ENCODE measurements at places on chromosomes 5 and 9. TPM values are rescaled to one million over a fixed set of nuclear protein-coding genes. Genes with fewer than 3 reads are reported as not detected.

The RAB14 gene
- total RNA-seq, result 58.7 TPM

The TRIM14 gene
- total RNA-seq, result 10.0 TPM

The MYORG gene
- total RNA-seq, result 30.0 TPM

The FAM169A gene
- total RNA-seq, result 13.7 TPM

The HRH2 gene
- 2.5 TPM for total RNA-seq

The SLC36A3 gene
- not detected for total RNA-seq

The PCDHGB7 gene
- total RNA-seq, result 6.9 TPM

The ABLIM3 gene
- total RNA-seq, result 7.3 TPM

The LHX2 gene
- not detected for total RNA-seq
